ENCODE measurements at places on chromosomes 7 and 10. TPM values are rescaled to one million over a fixed set of nuclear protein-coding genes. Genes with fewer than 3 reads are reported as not detected.

DNA sequence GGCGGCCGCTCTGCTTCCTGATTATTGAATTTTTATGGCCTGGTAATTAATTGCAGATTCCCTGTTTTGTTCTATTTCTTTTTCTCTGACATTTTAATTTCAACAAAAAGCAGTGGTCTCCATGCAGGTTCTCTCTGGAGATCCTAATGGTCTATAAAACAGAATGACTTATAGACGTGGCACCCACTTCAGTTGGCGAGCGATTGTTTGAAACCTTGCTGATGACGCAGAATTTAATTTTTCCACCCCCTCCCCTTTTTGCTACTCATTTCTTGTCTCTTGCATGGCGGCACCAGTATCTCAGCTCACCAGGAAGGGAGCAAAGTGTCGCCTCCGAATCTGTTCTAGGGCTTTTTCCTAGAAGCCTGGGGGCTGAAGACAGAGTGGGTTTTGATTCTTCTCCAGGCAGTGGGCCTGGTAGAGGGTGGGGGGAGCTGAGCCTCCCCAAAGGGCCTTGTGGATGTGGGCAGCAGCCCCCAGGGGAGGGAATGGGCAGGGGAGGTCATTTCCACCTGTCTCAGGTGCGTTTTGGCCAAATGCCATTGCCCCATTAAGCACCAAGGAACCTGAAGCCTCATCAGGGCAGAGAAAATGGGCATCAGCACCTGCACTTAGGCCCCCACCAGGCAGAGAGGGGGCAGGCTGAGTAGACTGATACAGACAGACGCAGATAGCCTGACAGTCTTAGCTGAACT lies 3.5 kb upstream of the COMTD1 start:
- H3K36me3 ChIP-seq: no peaks in the 10 kb centered on the region
- H3K27ac ChIP-seq: no peak overlapping the region
- no peaks in the 10 kb centered on the region for H3K27me3 ChIP-seq
- no peak for DNase-seq

GSDME gene
- 3.1 TPM for total RNA-seq

GRCh38 chr7:121515229-121515628 lies 119.1 kb upstream of the FAM3C start:
- no peak for DNase-seq
- H3K36me3 ChIP-seq: peaks cover 6% of the 10 kb centered on the region
- no peak overlapping the region for H3K27ac ChIP-seq
- H3K27me3 ChIP-seq: peaks cover 3% of the 10 kb centered on the region

- no peaks in the 10 kb centered on the region for H3K4me1 ChIP-seq
- DNase-seq: no peak
- peaks cover 6% of the 10 kb centered on the region for H3K36me3 ChIP-seq
- H3K27ac ChIP-seq: no peak overlapping the region
Measured at GRCh38 chr10:5260828-5261227, 64.2 kb downstream of the AKR1C4 start.

DNA sequence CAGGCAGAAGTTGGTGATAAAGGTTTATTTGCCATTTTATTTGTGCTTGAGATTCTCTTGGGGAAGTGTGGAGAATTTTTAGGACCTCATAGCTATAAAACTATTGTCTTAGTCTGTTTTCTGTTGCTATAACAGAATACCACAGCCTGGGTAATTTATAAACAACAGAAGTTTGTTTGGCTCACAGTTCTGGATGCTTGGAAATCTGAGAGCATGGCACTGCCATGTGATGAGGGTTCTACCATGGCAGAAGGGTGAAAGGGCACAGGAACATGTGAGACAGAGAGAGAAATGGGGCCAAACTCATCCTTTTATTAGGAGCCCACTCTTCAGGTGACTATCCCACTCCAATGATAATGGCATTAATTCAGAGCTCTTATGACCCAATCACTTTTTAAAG lies 12.3 kb downstream of the SUN3 start:
- no peak overlapping the region for H3K27ac ChIP-seq
- no peaks in the 10 kb centered on the region for H3K4me1 ChIP-seq
- no peak overlapping the region for H3K4me3 ChIP-seq
- no peak for DNase-seq
- H3K27me3 ChIP-seq: peaks cover 14% of the 10 kb centered on the region

DNA sequence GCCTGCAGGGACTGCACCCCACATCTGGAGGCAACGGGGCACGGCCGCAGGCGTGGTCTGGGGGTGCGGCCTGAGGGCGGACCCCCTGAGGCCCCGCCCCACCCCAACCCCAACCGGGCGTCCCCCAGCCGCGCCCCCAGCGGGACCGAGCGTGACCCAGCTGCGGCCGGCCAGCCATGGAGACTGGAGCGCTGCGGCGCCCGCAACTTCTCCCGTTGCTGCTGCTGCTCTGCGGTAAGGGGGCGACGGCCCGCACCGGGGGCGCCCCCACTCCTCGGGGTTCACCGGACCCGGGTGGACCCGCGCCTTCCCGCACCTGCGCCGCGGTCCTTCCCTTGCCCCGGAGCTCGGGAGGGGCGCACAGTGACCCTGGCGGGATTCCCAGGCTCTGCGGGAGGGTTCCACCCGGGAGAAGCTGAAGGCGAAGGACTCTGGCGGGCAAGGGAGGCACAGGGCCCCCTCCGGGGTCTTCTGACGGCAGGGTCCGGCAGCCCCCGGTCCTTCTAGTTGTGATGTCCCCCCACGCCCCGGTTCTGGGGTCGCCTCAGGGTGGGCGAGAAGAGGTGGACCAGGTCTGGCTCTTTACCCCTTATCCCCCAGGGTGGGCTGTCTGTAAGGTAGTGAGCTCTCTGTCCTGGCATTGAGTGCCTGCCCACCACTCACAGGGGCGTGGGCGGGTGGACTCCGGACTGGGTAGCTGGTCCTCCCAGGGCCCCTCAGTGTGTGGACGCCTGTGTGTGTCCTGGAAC lies at the start of gene RAMP3:
TSS of gene RAMP3 (plus strand) at position 139 of the 749 bp plus-strand sequence. CDS start at position 177, 38 bp downstream.
- no peak for DNase-seq
- no peaks in the 10 kb centered on the region for H3K36me3 ChIP-seq
- peaks cover 15% of the 10 kb centered on the region for H3K4me1 ChIP-seq

XRCC2 gene
- 9.6 TPM for total RNA-seq

NPFFR1 gene
- 0.03 TPM for total RNA-seq

ZNF22 gene
- 42.8 TPM for total RNA-seq

ALKBH4 gene
- total RNA-seq: 12.5 TPM

NUTM2E gene
- total RNA-seq: 0.37 TPM

DNA sequence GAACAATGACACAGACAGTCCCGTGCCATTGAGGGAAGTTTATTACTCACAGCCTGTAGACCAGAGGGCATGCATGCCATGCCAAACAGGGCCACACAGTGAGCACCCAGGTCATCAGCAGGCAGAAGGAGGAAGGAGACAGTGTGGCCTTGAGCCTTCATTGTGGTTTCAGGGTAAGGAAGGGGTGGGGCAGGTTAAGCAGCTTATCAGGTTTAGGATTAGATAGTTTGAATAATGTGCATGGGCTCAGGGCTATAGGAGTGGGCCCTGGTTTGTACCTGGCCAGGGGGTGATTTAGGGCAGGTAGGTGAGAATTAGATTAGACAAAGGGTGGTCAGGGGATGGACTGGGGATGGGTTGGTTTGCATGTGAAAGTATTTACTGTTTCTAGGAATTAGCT lies 67.9 kb downstream of the ADCY1 start:
- DNase-seq: no peak
- peaks cover 6% of the 10 kb centered on the region for H3K27me3 ChIP-seq
- no peaks in the 10 kb centered on the region for H3K36me3 ChIP-seq
- no peak overlapping the region for H3K27ac ChIP-seq
- H3K4me3 ChIP-seq: no peak overlapping the region

INSYN2A gene
- not detected for total RNA-seq

GRCh38 chr7:4610768-4611467 lies 71.2 kb upstream of the FOXK1 start:
- no peak overlapping the region for H3K4me3 ChIP-seq
- no peaks in the 10 kb centered on the region for H3K36me3 ChIP-seq
- H3K27ac ChIP-seq: no peak overlapping the region
- peaks cover 10% of the 10 kb centered on the region for H3K4me1 ChIP-seq
- peaks cover 2% of the 10 kb centered on the region for H3K27me3 ChIP-seq

DNA sequence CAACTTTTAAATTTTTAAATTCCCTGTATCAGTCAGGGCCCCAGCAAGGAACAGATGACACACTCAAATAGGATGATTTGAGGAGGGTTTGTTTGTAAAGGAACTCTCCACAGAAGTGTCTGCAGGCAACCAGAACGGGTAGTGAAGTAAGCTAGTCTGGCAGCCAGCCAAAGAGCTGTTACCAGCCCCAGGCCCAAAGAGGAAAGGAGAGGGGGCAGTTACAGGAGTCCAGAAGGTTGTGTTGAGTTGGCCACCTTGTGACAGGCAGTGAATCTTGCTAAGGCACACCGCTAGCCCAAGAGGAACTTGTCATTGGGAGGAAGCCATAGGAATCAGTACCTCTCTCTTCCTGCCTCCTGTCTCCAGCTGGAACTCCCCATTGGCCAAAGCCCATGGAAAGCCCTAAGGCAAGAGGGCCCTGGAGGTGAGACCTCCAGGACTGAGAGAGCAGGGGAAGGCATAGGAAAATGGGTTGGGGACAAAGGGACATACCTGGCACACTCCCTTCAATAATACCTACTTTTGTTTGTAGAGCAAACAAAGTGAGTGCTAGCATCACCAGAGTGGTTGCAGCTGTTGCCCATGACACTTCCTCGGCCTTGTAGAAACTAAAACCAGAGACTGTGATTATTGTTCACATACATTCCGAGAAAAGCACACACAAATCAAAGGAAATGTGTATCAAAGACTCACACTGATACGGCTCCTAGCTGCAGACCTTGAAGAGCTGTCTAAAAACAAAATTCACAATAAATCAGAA lies 25.4 kb upstream of the GATAD1 start:
- peaks cover 12% of the 10 kb centered on the region for H3K4me1 ChIP-seq
- no peak overlapping the region for H3K27ac ChIP-seq
- DNase-seq: no peak
- peaks cover 16% of the 10 kb centered on the region for H3K27me3 ChIP-seq
- H3K36me3 ChIP-seq: no peaks in the 10 kb centered on the region

DNA sequence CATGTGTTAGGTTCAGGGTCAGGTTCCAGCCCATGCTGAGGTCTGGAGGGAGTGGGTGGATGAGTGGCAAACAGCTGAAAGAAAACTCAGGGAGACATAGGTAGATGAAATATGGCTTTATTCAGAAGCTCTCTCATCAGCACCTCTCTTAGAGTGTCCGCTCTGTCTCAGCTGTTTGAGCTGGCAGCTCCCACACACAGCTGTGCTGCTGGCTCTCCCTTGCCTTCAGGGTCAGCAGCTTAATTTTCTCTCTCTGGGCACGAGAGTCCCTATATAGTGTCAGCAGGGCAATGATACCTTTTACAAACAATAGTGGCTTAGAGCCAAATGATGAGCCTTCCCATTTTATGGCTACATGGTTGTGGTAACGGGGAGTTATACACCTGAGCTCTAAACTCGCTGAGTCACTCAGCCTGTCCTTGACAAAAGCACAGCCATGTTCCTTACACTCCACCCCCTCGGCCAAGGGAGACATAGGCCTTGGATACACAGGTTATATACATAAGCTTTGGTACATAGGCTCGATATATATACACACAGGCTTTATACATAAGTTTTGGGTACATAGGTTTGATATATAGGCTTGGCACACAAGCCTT lies 10.4 kb downstream of the RNF133 start:
- no peak for DNase-seq
- no peaks in the 10 kb centered on the region for H3K36me3 ChIP-seq
- H3K27ac ChIP-seq: no peak overlapping the region
- H3K27me3 ChIP-seq: no peaks in the 10 kb centered on the region

TEX47 gene
- total RNA-seq: not detected

PSD gene
- 3.6 TPM for total RNA-seq

GALNT17 gene
- not detected for total RNA-seq

ABHD11 gene
- 23.4 TPM for total RNA-seq

CYP3A7 gene
- total RNA-seq: not detected

GRCh38 chr10:95626500-95626899 lies 30.0 kb downstream of the ALDH18A1 start:
- H3K4me1 ChIP-seq: peaks cover 6% of the 10 kb centered on the region
- H3K27ac ChIP-seq: no peak overlapping the region
- peaks cover 16% of the 10 kb centered on the region for H3K36me3 ChIP-seq

DNA sequence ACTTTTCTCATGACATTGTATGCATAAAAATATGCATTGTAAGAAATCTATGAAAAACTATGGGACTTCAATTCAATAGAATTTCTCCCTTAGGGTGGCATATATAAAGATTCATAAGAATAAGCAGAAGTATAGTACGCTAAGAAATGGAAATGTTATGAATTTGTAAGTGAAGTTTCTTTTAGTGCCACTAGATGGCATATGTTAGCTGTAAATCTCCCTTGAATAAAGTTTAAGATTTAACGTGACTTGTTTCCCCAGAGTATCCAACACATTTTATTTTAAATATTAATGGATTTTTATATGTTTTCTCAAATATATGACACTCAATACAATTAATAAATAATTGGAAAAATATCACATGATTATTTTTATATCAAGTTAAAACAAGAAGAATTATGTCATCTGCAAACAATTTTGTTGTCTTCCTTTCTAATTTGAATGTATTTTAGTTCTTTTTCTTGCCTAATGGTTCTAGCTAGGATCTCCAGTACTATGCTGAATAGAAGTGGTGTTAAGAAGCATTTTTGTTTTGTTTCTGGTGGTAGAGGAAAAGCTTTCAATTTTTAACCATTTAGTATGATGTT lies 287.2 kb downstream of the HGF start:
- H3K36me3 ChIP-seq: no peaks in the 10 kb centered on the region
- H3K27ac ChIP-seq: no peak overlapping the region

DNA sequence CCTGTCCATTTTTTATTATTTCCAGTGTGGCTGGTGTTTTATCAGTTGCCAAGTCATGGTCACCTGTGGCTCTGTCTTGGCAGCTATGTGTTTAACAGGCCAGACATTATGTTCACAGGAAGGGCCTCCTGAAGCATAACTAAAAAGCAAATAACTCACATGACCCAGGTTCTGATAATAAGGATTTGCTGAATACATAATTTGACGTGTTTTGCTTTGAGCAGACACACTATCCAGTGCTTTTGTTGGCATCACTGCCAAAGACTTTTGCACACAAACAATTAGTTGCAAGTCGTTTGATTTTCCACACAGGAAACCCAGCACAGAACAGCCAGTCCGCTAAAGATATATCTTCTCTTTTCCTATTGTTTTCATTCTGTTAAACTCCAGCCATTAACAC lies 173.6 kb downstream of the ARL4A start:
- no peaks in the 10 kb centered on the region for H3K36me3 ChIP-seq
- no peak overlapping the region for H3K4me3 ChIP-seq
- H3K27ac ChIP-seq: no peak overlapping the region

GBX1 gene
- not detected for total RNA-seq

GRCh38 chr7:7881581-7881980 lies 87.0 kb upstream of the GLCCI1 start:
- H3K4me1 ChIP-seq: no peaks in the 10 kb centered on the region
- H3K27me3 ChIP-seq: peaks cover 2% of the 10 kb centered on the region
- no peak overlapping the region for H3K4me3 ChIP-seq
- H3K36me3 ChIP-seq: no peaks in the 10 kb centered on the region
- H3K27ac ChIP-seq: no peak overlapping the region

MYL10 gene
- total RNA-seq: not detected

KLF14 gene
- not detected for total RNA-seq

GRCh38 chr10:123562387-123562786 lies 103.8 kb upstream of the GPR26 start:
- H3K36me3 ChIP-seq: no peaks in the 10 kb centered on the region
- H3K27ac ChIP-seq: no peak overlapping the region
- H3K4me1 ChIP-seq: no peaks in the 10 kb centered on the region
- H3K4me3 ChIP-seq: no peak overlapping the region
- DNase-seq: no peak

TAS2R5 gene
- 1.7 TPM for total RNA-seq
